ENCODE measurements at places on chromosomes 11 and 22.

DNA sequence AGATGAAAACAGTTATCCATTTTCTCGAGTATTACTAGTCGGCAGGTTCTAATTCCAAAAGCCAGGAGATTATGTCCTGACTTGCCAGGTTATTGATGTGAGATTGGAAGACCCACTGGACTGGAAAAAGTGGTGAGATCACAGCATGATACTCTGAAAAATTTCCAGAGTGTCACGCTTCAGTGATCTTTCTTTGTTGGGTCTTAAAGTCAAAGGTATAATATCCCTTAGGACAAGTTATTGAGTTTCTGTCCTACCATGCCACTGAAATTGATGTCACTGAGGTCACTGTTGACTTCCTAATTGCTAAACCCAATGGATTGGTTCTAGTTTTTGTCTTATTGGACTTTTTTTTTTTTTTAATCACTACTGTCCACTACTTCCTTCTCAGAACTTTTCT, 104.5 kb upstream of the GRAMD1B start:
- DNase-seq = no peak

- DNase-seq = no peak
Measured at GRCh38 chr11:80144897-80145594, 704.2 kb upstream of the TENM4 start.

DNA sequence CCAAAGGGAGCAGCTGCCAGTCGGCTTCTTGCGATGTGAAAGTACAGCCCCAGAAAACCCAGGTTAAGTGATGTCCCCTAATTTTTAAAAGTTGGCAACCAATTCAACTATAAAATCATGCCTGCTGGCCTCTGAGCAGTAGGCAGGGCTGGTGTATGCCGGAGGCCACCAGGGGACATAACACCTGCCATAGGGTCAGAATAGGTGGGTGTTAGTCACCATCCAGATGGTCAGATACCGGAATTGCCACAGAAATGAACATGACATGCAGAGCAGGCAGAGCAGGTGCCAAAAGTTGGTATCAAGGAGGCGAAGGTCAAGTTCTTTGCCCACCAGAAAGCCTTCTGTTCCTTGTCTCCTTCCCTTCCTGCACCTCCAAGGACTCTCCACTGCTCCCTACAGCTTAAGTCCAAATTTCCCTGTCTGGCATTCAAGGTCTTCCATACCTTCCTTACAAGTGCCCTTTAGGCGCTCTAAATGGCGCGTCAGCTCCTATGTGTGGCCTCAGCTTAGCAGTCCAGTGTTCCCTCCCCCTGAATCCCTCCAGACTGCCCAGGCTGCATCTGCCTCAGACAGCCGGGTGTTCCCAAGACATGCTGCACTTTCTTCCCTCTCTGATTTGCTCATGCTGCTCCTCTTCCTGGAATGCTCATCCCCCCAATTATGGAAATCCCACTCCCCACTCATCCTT, 45.1 kb downstream of the PTPRJ start:
- no peak for DNase-seq

GRCh38 chr11:94150704-94151685, 22.4 kb downstream of the PANX1 start:
- DNase-seq = no peak

DNA sequence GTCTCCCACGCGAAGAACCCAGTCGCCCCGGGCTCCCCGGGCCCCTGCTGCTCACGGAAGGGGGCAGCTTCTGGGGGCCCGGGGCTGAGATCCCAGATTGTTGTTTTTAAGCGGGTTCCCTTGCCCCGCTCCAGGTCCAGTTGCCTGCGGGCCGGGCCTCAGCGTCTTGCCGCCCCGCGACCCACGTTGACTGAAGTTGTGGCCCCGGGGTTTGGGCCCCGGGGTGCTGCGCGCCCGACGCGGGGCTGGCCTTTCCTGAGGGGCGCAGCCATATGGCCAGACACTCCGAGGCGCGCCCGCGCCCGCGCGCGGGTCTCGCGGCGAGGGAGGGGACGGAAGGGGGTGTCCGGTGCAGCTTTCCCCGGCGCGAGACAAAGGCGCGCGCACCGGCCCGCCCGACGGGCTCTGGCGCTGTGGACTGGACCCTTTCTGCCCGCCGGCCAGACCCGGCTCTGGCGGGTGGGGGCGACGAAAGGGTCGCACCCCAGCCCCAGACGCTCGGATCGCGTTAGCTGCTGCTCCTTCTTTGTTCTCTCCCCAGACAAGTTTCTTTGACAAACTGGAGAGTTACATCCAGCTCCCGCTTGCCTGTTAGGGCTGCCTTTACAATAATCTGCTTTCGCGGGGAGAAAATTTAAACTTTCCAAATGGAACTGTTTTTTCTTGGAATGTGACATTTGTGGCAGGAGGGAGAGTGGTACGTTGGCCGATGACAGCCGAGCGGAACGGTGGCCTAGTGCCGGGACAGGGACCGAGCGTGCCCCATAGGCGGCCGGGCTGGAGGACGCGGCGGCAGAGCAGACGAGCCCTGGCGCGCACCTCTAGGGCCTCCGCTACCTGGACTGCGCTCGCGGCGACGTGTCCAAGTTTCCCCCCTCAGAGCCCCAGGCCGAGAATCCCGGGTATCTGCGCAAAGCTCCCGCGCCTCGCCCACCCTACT, 716 bp downstream of the AMOTL1 start:
- no peak for DNase-seq

DNA sequence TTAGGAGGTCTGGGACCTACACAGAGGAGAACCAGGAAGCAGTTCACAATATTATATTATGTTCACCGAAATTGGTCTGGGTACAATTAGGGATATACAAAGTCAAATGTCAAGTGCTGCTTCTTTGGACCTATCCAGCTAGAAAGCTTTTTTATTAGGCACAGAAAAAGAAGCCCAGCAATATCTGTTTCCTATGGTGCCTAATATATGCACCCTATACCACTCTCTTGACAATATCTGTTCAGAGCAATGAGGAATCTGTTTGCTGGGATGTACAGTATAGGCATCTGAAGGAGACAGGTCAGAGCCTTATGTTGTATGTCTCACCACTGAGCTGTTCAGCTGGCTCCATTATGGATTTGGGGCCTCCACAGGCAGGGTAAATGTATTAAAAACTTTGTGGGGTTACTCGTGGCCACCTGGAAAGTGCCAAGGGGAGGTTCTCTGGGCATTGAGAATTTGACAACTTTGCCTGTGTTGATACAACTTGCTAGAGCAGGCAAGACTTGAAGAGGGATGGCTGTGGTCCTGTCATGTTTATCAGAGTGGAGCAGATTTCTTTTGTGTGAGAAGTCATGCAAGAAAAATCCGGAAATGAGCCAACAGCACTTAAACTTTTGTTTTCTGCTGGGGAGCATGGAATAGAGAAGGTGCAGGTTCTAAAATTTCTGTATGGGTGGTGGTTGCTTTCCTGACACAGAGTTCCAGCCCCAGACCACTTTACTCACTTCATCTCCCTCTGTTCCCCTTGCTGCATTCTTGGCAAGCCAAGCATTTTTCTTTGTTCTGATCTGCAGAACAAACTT, 10.1 kb downstream of the STIM1 start:
- peak; percentile 20 for DNase-seq

GRCh38 chr11:14537134-14537599, 17.0 kb upstream of the PSMA1 start:
- DNase-seq = no peak

GRCh38 chr11:5307256-5308019, 5.7 kb upstream of the OR51B4 start:
- no peak for DNase-seq

GRCh38 chr22:33401291-33401690, 343.1 kb upstream of the SYN3 start:
- DNase-seq = no peak

DNA sequence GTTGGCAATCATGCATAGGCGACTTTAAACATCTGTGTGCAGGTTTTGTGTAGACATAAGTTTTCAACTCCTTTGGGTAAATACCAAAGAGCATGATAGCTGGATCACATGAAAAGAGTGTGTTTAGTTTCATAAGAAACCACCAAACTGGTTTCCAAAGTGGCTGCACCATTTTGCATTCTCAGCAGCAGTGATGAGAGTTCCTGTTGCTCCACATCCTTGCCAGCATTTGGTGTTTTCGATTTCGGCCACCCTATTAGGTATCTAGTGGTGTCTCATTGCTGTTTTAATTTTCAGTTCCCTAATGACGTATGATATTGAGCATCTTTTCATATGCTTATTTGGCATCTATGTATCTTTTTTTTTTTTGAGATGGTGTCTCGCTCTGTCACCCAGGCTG, 62.8 kb upstream of the CCND1 start:
- DNase-seq = no peak

Data from fibroblast of skin of left quadriceps (primary cell).